ENCODE measurements at places on chromosomes 3 and 15. TPM values are rescaled to one million over a fixed set of nuclear protein-coding genes. Genes with fewer than 3 reads are reported as not detected.

- no peak for DNase-seq
These were observed 57.4 kb upstream of the ST3GAL6 start for GRCh38 chr3:98705694-98706093.

DNA sequence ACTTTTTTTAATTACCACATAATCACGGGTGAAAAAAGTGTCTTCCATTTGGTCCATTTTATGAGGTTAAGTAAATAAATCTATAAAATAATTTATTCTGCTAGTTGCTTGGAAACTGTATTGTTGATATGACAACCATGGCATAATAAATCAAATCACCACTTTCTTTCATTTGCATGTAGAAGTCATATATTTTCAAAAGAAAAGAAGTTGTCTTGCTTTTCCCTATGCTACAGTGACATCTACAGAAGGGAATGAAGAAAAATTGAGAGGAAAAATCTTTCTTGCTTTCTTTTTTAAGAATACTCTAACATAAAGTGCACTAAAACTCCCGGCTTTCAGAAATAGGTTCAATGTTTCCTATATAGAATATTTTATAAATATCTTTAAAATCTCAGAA lies 228.5 kb downstream of the ZBBX start:
- DNase-seq = no peak

- no peak for DNase-seq
These were observed 419.3 kb downstream of the MAGI1 start for GRCh38 chr3:65619451-65619881.

DNA sequence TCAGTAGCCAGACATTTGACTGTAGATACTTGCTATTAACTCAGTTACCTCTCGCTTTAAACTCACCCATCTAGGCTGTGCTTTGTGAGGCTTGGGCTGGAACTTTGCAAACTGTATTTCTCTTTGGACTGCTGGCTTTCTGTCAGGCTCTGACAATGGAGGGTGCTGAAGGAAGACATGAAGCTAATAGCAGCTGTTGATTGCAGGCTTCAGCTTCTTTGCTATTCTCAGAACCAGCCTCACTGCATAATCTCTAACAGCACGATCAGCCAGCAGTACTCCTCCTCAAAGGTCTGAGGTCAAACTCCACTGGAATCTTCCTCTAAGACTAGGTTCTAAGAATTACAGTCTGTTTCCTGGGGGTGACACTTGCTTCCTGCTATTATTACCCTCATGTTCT lies 295.6 kb downstream of the ZBBX start:
- no peak for DNase-seq

GRCh38 chr3:184757022-184757651 lies 45.3 kb upstream of the MAGEF1 start:
- no peak for DNase-seq

- DNase-seq = no peak
These were observed 15.5 kb downstream of the GLDN start for GRCh38 chr15:51356983-51357382.

Gene MITF
- 68.1 TPM for total RNA-seq

Gene FOXP1
- 225 TPM for total RNA-seq
